ENCODE measurements at places on chromosomes 7 and 10.
A peak's percentile ranks its signal among the peaks of the same experiment; 100 is the strongest.

GRCh38 chr10:94607111-94607510 lies 61.5 kb downstream of the HELLS start:
- no peak for DNase-seq

DNA sequence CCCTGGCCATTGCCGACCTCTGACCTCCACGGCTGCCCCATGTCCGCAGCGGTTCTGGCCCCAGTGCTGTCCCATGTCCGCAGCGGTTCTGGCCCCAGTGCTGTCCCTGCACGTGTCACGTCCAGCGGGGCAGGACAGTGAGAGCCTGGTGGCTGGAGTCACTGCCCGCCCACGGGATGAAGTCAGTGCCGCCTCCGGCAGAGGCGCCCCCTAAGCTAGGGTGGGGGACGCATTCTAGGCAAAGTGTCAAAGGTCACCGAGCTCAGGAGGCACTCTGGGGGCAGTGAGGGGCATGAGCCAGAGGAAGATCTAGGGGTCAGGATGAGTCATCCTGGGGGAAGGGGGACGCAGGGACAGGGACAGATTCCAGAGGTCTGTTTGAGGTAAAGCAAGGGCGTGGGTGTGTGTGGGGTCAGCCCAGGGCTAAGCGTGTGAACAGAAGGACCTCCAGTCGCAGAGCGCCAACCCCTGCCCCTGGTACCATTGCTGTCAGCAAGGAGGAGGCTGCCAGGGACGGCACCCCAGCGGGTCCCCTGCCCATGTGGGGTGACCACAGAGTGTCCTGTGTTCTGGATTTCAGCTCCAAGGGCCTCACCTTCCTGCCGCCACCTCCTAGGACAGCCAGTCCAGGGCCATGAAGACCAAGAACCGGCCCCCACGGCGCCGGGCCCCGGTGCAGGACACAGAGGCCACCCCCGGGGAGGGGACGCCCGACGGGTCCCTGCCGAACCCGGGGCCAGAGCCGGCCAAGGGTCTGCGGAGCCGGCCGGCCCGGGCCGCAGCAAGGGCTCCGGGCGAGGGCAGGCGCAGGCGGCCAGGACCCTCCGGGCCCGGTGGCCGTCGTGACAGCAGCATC lies 665 bp downstream of the BHLHA15 start:
- DNase-seq, result peak; percentile 59

- no peak for DNase-seq
Measured at GRCh38 chr10:121740069-121740468, 141.8 kb upstream of the FGFR2 start.

- no peak for DNase-seq
Measured at GRCh38 chr7:96250776-96251361, 71.0 kb downstream of the SLC25A13 start.

DNA sequence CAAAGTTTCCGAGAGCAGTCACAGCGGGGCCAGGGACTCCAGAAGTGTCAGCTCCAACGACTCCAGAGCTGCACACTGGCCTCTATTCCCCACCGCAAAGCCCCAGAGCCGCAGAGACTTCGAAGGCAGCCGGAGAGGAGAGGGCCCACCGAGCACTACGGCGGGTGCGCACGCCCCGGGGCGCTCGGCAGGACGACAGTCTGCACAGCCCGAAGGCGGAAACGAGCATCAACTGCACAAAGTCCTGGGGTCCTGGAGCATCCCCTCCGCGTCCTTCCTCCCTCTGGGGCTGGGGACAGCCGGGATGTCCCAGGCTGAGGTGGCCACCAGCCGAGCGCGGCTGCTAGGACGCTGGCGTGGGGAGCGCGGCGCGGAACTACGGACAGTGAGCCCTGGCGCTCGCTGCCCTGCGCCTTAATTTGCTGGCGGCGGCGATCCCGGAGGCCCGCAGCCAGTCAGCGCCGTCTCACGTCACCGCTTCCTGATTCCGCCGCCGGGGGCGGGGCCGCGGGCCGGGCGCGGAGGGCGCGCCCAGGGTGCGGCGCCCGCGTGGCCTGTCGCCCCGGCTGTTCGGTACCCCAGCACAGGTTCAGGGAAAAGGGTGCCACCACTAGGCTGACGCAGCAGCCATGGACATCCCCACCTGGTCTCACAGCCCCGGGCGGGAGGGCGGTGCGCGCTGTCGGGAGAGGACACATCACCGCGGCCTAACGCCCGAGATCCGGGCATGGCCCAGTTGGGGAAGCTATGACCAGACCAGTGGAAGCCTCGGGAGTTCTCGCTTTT lies at the start of gene TBX20:
Gene TBX20, minus strand, starts transcription at position 391 of the 786 bp plus-strand sequence. CDS start 480 bp downstream, outside the sequence.
- peak; percentile 87 for DNase-seq

- no peak for DNase-seq
Measured at GRCh38 chr7:139774376-139774775, 3.4 kb downstream of the HIPK2 start.

DNA sequence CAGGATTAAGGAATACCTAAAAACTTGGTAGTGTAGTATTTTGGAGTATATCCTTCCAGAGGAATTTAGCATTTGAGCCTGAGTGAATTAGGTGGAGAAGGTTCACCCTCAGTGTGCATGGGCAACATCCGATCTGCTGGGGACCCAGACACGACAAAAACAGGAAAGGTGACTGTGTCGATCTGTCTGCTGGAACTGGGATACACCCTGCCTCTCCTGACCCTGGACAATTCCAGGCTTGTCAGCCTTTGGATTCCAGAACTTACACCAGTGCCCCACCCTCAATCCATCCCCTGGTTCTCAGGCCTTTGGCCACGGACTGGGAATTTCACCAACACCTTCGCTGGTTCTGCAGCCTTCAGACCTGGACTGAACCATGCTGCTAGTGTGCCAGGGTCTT lies 41.9 kb downstream of the PTPRE start:
- DNase-seq, result no peak

GRCh38 chr10:47335906-47336305 lies 12.3 kb upstream of the RBP3 start:
- DNase-seq, result no peak

- no peak for DNase-seq
Measured at GRCh38 chr7:84162584-84162983, 32.0 kb downstream of the SEMA3A start.

GRCh38 chr7:131190146-131190545 lies 137.5 kb upstream of the MKLN1 start:
- no peak for DNase-seq

GRCh38 chr10:15738270-15738925 lies 18.7 kb upstream of the ITGA8 start:
- no peak for DNase-seq

GRCh38 chr7:7920481-7920880 lies 48.1 kb upstream of the GLCCI1 start:
- DNase-seq, result no peak

GRCh38 chr7:117470777-117471176 lies 9.0 kb upstream of the CFTR start:
- no peak for DNase-seq

- DNase-seq, result no peak
Measured at GRCh38 chr10:89503652-89504370, 31.6 kb downstream of the SLC16A12 start.

- DNase-seq, result no peak
Measured at GRCh38 chr10:123622381-123622780, 43.8 kb upstream of the GPR26 start.

GRCh38 chr7:13308423-13308822 lies 621.0 kb downstream of the ARL4A start:
- no peak for DNase-seq

GRCh38 chr10:69421611-69422308 lies 5.0 kb upstream of the TACR2 start:
- DNase-seq, result no peak

GRCh38 chr7:114823290-114823689 lies 98.6 kb upstream of the MDFIC start:
- DNase-seq, result no peak

DNA sequence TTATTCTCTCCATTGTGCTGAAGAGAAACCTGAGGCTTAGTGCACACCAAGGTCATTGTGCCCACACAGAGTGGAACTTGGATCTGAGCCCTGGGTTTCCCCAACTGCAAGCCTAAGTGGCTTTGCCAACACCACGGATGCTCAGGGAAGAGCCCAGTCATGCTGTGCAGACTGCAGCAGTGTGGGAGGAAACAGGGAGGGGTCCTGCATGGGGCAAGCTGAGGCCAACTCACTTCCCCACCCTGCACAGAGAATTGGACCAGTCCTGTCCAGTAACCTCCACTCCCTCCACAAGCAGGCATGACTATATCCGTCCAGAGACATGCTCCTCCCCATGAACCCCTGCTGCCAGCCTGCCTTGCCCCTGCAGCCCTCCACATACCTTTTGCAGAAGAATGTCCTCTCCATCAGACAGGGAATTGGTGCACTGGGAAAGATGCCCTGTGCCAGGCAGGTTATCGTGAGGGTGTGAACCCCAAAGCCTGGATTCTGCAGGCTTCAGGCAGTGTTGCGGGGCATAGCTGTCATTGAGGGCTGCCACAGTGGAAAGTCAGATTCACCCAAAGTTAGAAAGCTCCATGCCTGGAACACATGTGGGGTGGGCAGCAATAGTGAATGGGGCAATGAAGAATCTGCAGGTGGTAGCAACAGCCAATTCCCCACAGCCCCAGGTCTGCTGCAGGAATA lies 44.9 kb downstream of the DRGX start:
- no peak for DNase-seq

- DNase-seq, result no peak
Measured at GRCh38 chr7:94633687-94634086, 22.2 kb downstream of the SGCE start.

- no peak for DNase-seq
Measured at GRCh38 chr7:117281562-117281961, 41.3 kb downstream of the WNT2 start.

DNA sequence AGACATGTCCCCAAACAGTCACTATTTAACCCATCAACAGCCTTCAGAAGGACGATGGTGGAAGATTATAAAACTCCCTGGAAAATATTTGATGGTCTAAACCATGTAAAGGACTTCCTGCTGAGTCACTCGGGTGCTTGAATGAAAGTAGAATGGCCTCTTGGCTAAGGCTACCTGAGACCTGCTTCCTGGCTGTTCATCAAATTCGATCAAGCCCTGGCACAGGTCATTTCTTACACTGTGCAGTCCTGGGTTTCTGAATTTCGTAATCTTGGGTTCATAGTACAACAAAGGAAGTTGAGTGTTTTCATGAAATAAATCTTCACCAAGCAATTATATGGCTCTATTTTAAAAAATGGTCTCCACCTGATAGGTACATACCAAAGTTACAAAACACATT lies 260.3 kb upstream of the RNF32 start:
- no peak for DNase-seq

DNA sequence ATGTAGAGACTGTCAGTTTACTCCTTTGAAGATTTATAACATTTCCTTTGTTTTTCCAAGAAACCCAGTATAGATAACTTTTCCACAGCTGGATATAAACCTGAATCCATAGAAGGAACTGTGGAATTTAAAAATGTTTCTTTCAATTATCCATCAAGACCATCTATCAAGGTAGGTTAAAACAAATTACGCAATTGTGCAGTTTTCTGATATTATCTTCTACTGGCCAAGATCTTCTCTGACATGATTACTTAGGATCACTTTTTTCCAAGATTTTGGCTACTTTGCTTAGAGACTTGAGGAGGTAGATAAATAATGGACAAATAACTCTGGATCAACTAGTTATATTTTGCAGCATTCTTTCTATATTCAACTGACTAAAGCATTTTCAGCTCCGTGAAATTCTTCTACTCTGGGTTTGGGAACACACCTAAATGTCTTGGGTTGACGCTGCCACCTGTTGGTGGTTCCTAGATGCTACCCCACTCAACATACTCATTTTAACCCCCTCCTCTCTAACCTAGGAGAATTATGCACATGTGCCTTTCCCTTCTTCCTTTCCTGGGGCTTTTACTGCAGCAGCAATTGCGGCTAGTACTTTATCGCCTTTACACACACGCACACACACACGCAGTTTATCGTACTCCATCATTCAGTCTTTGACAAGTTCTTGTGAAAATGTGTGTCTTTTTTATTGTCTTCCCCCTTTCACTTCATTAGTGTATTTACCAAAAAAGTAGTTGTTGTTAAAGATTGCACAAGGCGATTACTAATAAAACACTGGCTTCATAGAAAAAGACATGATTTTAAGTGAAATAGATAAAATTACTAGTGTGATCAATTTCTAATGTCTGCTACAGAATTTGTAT lies 32.7 kb downstream of the ABCB5 start:
- peak; percentile 47 for DNase-seq

DNA sequence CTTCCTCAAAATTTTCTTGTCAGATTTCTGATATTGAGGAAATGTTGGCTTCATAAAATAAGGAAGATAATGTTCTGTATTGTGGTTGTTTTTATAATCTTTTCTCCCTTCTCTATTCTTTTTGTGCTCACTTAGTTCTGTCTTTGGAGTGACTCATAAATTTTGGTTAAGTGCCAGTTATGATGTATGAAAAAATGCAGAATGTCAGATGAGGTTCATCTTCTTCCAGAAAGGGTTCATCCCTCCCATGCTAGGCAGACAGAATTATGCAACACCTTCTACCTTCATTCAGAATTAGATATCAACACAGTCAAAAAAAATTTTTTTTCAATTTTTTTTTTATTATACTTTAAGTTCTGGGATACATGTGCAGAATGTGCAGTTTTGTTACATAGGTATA lies 36.6 kb upstream of the CYP2C19 start:
- DNase-seq, result no peak

DNA sequence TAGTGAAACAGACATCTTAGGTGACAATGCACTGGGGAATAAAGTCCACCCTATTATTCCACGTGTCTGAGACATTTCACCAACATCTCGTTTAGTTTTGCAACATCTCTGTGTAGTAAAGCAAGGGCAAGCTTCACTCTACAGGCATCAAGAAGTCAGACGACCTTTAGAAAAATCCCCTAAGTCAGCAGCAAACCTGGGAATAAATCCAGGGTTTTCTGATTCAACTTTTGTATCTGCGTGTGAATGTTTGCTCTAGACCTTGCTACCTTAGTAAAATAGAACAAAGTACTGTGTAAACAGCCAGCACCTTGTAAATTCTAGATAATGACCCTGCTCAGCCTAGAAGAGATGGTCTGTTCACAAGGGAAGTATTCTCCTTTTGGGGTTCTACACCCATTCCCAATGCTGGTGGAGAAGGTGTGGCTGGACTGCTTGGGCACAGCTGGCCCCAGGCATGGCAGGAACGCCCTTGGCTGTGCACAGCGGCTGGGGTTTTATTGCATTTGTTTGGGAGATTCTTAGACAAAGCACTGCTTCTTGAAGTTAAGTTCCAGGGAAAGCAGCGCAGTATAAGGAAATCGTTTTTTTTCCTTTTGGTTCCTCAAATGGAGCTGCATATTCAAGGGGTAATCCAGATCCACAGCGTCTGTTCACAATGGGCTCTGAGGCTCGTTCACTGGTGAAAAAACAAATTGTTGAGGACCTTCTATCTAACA lies 38.3 kb upstream of the GALNTL5 start:
- no peak for DNase-seq

DNA sequence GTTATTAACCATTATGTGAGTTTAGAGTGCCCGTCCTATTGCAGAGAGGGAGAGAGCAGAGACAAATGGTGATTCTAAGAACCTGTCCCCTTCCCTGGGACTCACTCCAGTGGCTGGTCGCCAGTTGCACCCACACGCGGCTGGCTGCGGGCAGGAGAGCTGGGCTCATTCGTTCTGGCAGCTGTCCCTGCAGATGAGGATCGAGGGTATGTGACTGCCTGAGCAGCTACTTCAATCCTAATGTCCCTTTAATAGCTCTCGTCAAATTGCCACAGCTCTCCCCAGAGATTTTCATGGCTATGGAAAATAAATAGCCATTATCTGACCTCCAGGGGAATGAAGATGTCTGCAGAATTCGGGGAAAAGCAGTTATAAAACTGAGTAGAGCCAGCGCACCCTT lies 41.6 kb downstream of the RBM28 start:
- no peak for DNase-seq

- no peak for DNase-seq
Measured at GRCh38 chr7:45650404-45651394, 76.5 kb downstream of the ADCY1 start.

- DNase-seq, result no peak
Measured at GRCh38 chr10:32341596-32341995, 5.4 kb downstream of the EPC1 start.

- no peak for DNase-seq
Measured at GRCh38 chr10:75058161-75058560, 53.3 kb upstream of the SAMD8 start.
